ENCODE measurements at places on chromosomes 7 and 10.

DNA sequence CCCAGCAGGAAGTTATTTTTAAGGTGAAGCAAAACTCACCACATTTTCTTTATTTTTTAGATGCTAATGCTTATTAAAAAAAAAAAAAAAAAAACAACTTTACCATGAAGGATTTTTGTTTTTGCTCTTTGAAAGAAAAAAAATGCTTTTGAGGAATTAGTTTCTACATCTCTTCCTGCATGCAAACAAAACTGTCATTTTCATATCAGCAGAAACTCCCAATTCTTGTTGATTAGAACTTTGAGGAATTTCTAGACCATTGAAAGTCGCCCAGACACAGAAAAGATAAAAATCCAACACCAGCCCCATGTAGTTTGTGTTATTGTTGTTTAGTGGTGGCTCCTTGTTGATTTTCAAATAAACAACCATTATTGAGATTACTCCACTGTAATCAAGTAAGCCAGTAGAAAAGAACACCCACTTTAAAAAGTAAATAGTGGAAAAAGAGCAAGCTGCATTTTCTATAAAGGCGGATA is 14.3 kb downstream of the SKIDA1 start:
- DNase-seq, result no peak

- DNase-seq, result peak; percentile 30
Measured at GRCh38 chr10:14040787-14041631, 289.7 kb downstream of the FRMD4A start.

GRCh38 chr7:34155220-34155908 is 250.0 kb downstream of the BMPER start:
- no peak for DNase-seq

DNA sequence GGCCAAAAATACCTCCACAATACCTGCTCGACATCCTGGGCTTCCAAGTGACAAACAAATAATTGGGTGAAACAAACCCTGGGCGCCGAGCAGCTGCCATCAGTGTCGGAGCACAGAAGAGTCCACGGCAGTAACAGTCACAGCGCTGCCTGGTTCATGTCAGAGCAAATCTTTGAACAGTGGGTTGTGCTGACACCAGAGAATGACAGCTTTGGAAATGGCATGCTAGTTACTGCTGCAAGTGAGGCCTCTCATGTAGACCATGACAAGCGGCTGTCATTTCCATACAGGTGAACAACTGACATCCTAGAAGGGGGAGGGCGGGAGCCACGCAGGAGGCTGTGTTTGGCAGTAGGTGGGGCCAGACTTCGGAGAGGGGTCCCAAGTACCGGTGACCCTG is 420.5 kb upstream of the GALNT17 start:
- DNase-seq, result no peak
